Melanocyte of skin (primary cell): ENCODE measurements at places on chromosomes 7 and 10. TPM values are rescaled to one million over a fixed set of nuclear protein-coding genes. Genes with fewer than 3 reads are reported as not detected.

FAM24B gene
- total RNA-seq = 2.2 and 3.3 TPM in 2 replicates

TLX1 gene
- total RNA-seq = not detected in 2 replicates

STEAP1 gene
- total RNA-seq = 7.9 and 16.7 TPM in 2 replicates

CROT gene
- 14.0 and 19.3 TPM in 2 replicates for total RNA-seq

DYDC2 gene
- not detected in 2 replicates for total RNA-seq

KIF5B gene
- total RNA-seq = 89.2 and 152 TPM in 2 replicates

NPSR1 gene
- total RNA-seq = not detected in 2 replicates

LIPK gene
- total RNA-seq = not detected in 2 replicates

SDK1 gene
- total RNA-seq = 1.2 and 2.0 TPM in 2 replicates

SPRN gene
- total RNA-seq = under 0.01 TPM in 2 replicates

KLF6 gene
- 72.3 and 104 TPM in 2 replicates for total RNA-seq

OR2A5 gene
- not detected in 2 replicates for total RNA-seq

RARRES2 gene
- total RNA-seq = not detected in 2 replicates

BAIAP2L1 gene
- 14.8 and 24.0 TPM in 2 replicates for total RNA-seq

WNT16 gene
- total RNA-seq = not detected in 2 replicates

LRRC4 gene
- total RNA-seq = 0.33 and 0.62 TPM in 2 replicates

SPDYE1 gene
- total RNA-seq = not detected in 2 replicates

EN2 gene
- total RNA-seq = 1.0 and 1.8 TPM in 2 replicates

CYP3A7 gene
- total RNA-seq = not detected in 2 replicates

OPN4 gene
- total RNA-seq = not detected in 2 replicates

ANXA8L1 gene
- 0.36 TPM in 1 of 2 replicates, not detected in the other for total RNA-seq

TCAF2 gene
- total RNA-seq = 0.36 and 0.69 TPM in 2 replicates

KEL gene
- total RNA-seq = 0.34 and 0.73 TPM in 2 replicates

SPDYE5 gene
- total RNA-seq = under 0.01 and 0.15 TPM in 2 replicates

SPAG6 gene
- not detected in 2 replicates for total RNA-seq

CYP3A5 gene
- not detected in 2 replicates for total RNA-seq

NPS gene
- total RNA-seq = not detected in 2 replicates

GPR37 gene
- total RNA-seq = 2.3 and 3.1 TPM in 2 replicates

CCDC172 gene
- total RNA-seq = not detected in 2 replicates

EPHB6 gene
- under 0.01 TPM in 1 of 2 replicates, not detected in the other for total RNA-seq

SYNPO2L gene
- not detected in 2 replicates for total RNA-seq
